ENCODE measurements at places on chromosomes 1 and 21. TPM values are rescaled to one million over a fixed set of nuclear protein-coding genes. Genes with fewer than 3 reads are reported as not detected.

- no peak for DNase-seq
Measured at GRCh38 chr1:118323246-118323645, 138.2 kb upstream of the SPAG17 start.

GRCh38 chr1:185907246-185907645 is 173.1 kb downstream of the HMCN1 start:
- DNase-seq = no peak

GRCh38 chr1:92411511-92411910 is 75.2 kb downstream of the GFI1 start:
- DNase-seq = no peak

- DNase-seq = no peak
Measured at GRCh38 chr1:170806961-170807360, 128.4 kb upstream of the MROH9 start.

GRCh38 chr21:41506005-41506594 is 1.9 kb downstream of the TMPRSS2 start:
- no peak for DNase-seq

DNA sequence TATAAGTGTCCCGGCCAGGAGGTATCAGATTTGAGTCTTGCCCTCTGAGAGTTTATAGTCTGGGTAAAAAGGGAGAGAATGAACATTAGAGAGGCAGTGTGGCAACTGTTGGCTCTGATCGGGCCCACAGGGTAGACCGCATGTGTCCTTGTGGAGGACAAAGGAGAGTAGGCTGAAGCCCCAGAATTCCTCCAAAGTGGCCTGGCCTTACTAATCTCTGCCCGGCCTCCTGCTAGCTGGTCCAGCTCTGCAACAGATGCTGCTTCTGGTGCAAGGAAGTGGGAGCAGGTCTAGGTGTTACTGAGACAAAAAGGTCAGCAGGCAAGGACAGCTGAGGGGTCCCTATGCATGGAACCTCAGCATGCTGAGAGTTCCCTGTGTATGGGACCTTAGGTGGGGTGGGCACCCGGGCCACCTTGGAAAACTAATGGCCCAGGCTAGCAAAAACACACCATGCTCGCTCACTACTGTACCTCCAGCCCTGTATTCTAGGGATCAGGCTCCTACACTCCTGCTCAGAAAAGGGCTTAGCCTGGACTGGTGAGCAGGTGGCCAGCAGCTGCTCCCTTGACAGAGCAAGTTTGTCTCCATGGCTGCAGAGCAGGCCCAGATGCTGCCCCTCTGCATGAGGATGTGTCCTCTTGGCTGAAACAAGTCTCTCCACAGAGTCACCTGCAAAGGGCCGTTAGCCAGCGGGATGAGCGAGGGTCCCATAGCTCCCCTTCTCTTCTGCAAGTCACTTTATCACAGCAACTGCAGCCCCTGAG is 30.3 kb upstream of the RGS16 start:
- DNase-seq = no peak

GRCh38 chr1:43577655-43578542 is 47.2 kb downstream of the PTPRF start:
- DNase-seq = no peak

DNA sequence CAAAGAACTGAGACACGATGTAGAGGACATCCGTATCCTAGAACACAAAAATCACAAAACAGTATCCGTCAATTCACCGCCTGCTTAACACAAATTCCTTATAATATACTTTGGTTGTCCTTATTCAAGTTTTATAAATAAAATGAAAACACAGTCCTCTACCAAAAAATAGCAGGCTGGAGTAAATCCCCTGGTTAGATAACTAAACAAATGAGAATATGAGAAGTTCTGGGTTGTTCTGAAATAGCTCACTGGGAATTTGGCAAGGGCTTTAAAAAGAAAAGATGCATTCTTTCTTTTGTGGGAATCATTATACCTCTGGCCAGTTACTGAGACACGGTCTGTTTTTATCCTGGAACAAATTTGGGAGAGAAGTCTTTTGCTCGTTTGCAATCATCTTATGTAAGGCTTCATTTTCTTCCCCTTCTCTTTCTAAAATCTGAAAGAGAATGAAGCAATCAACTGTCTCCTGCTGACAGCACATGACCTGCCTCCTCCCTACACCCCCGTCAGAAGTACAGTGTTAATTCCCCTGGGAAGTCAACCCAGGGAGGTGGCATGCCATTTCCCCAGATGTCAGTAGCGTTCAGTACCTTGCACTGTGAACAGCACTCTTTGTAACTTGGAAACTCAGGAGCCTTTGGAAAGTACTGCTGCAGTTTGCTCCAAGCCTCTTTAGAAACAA is 37.1 kb upstream of the RAP1GAP start:
- no peak for DNase-seq

- DNase-seq = peak; percentile 3
Measured at GRCh38 chr1:99264201-99265021, at the start of gene PLPPR4. Gene PLPPR4, plus strand, starts transcription at chr1:99264492. Its CDS starts 102 bp downstream, at chr1:99264594.

Gene UMODL1
- polyA plus RNA-seq = not detected

Gene DPT
- 198 TPM for polyA plus RNA-seq

Gene FAM72D
- 0.25 TPM for polyA plus RNA-seq

Gene ISG15
- 75.7 TPM for polyA plus RNA-seq

Gene INTS7
- polyA plus RNA-seq = 5.2 TPM

Gene ADAMTS5
- 8.7 TPM for polyA plus RNA-seq

Gene LMX1A
- 0.29 TPM for polyA plus RNA-seq
